Femur (tissue), 1 donor: ENCODE measurements at places on chromosomes 5 and 9.

DNA sequence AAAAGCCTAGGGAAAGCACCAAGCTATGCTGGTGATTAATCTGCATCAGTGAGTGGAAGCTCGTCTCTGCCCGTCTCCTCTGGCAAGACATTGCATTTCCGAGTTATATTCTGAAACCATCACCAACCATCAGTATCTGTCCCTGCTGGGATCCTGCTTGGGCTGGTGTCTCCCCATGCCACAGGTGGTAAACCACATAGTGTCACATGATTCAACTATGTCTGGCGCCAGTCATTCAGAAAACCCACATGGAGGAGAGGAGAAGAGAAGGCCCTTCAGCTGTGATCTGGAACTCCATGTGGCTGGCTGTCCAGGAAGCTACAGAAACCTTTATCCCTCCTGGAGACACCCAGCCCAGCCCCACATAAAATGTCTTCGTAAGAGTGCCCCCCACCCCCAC is 4.8 kb downstream of the IL9 start:
- no peak for DNase-seq

DNA sequence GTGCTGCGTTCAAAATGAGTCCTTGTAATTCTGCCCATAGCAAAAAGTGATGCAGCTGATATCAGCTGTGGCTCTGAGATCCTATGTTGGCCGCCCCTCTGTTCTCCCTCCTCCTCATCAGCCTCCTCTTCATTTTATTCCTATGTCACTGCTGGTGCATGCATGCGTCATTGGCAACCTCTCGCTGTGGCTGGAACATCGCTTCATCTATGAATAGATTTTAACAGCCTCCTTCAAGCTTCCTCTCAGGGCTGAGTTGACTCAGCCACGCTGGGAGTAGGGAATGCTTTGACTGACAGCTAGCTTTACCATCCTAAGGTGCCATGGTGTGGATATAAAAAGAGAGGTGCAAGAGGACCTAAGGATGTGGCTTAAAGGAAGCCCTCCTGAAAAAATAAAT is 303.5 kb downstream of the PLK2 start:
- DNase-seq: peak; percentile 47

DNA sequence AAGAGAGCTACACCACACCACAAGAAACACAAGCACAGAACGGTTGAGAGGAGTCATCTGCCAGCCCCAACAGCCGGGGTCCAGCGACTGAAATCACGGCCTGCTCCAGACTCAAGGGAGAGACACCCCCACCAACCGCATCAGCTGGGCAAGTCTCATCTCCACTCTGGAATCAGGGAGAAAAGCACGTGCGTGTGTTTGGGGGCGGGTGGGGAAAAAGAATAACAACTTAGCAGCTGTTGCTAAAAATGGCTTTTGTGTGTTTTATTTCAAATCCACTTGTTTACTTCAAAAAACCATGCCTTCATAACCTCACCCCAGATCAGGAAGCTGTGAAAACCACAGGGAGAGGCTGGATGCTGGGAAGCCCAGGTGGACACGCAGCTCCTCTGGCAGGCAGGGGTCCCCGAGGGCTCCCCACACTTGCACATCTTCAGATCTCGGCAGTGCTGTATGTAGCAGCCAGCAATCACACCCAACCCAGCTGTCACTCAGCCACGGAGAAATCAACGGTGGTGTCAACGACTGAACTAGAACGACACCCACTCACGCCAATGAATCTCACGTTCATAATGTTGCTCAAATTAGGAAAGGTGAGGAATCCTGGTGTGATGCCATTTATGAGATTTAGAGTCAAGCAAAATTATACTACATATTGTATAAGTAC is 19.0 kb downstream of the PNPLA7 start:
- DNase-seq: peak; percentile 39

DNA sequence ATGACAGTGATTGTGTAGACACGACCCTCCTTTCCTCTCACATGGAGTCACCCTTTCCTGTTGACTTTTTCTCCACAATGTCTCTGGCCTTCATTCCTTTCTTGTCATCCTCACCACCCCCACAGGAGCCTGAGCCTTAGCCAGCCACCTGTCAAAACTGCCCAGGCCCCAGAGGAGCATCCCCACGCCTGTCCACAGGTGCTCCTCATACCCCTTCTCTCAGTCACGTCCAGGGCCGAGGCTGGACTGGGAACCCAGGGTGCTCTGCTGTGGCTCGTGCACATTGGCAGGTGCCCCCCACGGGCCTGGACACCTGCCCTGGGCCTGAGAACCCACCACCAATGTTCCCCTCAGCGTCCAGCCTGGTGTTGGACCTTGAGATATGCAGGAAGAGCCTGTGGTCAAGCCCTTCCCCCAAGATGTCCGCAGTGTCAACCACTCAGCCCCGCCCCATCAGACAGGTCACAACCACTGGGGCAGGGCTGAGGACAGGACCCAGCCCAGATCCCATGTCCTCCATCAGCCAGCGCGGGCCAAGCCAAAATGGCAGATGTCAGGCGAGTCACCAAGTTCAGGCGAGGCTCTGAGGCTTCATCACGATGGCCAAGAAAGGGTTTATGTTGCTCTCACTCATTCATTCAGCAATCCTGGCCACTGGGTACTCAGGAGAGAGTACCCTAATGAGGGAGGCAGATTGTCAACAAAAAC is 65.8 kb upstream of the STXBP1 start:
- DNase-seq: no peak

DNA sequence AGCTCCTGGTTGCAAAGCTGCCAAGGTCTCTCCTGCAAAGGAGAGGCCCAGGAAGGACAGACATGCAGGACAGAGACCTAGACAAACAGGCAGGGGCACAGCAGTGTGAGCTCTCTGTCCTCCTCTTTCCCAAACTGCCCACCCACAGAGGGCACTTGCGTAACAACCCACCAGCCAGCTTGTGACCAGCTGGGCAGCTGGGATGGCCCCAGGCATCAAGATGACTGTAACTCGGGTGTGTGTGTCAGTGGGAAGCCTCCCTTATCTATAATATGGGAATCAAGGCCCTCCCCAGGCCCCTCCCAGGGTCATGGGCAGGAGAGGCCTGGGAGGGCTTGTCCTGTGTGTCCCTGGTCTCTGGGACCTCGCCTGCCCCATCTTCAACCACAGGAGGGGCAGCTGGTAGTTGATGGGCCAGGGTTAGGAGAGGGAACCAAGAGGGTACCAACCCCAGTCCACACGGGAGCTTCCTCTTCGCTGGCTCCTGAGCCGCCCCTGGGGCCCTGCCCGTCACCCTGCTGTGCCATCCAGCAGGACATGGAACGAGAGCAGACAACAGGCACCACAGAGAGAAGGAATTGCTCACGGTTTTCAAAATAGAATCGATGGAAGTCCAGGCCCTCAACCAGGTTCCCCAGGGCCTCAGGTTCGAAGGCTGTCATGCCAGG is 37.9 kb downstream of the SLC6A7 start:
- no peak for DNase-seq
